ENCODE measurements at places on chromosomes 4 and X.

DNA sequence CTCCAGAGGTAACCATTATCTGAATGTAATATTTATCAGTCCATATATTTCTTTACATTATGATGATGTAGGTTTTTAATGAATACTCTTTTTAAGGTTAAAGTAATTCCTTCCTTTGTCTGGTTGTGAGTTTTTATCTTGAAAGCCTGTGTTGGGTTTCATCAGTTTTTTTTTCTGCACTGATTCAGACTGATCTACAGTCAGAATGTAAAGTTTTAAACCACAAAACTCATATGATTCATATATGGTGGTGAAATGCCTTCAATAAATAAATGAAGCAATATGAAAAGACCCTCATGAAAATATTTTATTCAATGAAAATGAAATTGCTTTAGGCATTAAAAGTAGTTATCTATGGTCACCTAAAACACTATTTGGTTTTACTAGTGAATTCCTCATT is 47.1 kb downstream of the SORBS2 start:
- DNase-seq, result no peak

DNA sequence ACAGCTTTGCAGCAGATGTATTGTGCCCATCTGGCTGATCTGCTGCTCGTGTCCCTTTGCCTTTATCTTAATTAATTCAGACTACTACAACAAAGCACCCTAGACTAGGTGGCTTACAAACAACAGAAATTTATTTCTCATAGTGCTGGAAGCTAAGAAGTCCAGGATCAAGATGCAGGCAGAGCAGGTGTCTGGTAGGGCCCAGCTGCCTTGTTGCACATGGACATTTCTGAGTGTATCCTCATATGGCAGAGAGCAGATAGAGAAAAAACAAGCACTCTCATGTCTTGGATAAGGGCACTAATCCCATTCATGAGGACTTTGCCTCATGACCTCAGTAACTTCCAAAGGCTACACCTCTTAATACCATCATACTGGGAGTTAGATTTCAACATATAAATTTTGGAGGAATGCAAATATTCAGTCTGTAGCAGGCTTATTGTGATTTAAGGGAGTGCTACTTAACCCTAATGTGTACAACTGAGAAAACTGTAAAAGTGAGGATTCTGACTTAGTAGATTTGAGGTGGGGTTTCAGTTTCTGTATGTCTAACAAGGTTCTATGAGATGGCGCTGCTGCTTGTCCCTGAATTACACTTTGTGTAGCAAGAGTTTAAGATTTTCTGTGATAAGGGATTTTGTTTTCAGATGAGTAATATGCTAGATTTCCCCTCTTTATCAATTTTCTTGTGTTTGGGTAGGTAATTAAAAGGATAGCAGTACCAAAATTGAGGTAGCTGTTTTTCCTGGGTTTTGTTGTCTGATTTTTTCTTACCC is 473.2 kb upstream of the TECRL start:
- no peak for DNase-seq

DNA sequence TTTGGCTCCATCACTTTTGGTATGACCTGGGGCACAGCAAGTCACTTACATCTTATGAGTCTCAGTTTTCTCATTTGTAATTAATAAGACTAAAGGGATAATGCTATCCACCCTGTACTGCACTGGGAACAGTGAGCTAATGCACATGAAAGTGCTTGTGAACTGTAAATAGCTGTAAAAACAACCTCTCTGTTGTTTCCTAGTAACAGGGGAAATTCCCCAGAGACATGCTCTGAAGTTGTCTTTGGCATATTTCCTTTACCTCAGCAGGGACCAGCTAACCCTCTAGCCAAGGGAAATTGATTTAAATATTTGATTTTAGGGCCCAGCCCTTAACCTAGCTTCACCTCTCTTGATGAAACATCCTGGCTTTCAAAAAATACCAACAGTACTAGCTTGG is 6.1 kb upstream of the CYSLTR1 start:
- no peak for DNase-seq

GRCh38 chr4:6910340-6910959 is 824 bp downstream of the TBC1D14 start:
- DNase-seq, result no peak

GRCh38 chrX:31483336-31483735 is 411.5 kb upstream of the FTHL17 start:
- no peak for DNase-seq

GRCh38 chr4:66974665-66975064 is 570.6 kb downstream of the CENPC start:
- DNase-seq, result no peak

DNA sequence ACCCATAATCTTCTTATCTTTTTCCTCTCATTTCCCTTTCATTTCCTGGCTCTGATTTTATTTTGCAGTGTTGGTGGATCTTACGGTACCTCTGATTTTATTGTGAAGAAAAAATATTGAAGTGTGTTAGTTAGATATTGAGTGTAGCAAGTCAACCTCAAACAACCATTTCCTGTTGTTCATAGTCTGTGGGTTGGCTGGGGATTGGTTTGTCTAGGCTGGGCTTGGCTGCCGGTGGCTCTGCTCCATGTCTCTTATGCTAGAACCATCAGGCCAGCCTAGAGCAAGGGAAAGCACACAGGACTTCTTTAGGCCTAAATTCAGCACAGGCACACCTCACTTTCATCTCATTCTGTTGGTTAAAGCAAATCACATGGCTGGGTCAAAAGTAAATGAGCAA is 383.1 kb upstream of the LCORL start:
- no peak for DNase-seq

GRCh38 chrX:42720209-42720608 is 57.8 kb downstream of the PPP1R2C start:
- no peak for DNase-seq

DNA sequence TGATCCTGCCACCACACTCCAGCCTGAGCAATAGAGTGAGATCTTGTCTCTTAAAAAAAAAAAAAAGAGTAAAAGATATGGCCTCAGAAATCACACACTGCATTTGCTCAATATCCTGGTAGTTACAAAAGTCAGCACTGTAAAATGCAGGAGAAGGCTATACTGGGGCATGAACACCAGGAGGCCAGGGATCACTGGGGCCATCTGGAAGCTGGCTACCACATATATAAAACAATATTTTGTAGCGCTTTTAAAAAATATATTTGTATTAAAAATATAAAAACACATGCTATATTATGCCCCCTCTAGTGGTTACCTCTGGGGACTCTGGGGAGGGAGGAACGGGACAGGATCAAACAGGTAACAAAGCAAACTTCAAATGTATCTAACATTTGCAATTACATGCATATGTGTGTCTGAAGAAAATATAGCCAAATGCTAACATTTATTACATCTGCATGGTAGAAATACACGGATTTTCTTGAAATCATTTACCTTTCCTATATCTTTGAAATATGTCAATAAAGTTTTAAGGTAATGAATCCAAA is 4.0 kb downstream of the C4orf46 start:
- peak; percentile 42 for DNase-seq

GRCh38 chrX:101958139-101958538 is 26.3 kb upstream of the ZMAT1 start:
- no peak for DNase-seq

DNA sequence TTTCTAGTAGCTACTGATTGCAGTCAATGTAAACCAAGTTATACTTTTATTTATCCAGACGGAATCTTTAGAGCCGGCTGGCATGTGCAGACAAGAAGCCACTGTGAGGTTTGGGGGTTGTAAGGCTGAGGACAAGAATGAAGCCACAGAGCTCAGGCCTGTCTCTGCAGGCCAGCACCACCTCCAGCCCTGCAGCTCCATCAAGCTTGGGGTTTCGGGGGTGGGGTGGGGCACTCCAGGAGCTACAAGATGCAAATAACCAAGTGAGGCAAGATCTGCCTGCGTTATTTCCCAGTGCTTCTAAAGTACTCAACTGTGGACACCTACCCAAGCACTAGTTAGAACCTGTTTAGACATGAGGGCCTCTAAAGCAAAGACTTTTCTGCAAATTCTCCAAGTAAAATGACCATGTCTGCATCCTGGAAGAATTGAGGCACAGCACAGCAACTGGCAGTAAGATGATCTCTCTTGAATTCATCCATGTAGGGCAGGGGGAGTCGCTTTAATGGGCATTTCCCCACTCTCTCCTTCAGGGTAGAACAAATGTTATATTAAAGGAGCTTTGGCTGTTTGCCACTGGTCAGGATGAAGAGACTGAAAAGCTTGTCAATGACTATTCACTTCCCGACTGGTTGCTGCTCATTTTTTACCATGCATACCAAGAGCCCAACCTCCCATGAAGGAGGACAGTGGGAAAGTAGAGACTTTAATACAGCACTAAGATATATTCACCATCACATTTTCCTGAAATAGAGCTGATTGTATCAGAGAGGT is 222.5 kb downstream of the MGST2 start:
- DNase-seq, result no peak

DNA sequence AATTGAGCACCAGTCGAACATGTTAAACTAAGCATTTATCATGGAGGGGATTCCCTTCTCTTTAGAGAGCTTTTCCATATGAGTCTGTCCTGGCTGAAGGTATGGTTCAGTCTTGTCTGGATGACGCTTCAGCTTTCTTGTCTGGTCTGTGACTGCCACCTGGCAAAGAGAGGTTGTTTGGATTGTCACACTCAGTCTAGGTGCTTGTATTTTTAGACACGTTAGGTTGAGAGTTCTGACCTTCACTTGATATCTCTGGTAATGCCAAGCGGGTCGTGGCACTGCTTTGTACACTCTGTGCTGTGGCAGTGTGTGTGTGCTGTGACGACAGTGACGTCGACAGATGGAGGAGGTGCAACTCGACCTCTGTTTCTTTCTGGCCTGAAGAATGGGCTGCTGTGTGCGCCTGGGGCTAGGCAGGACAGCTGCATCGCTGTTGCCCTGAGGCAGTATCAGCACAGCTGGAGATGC is 12.6 kb downstream of the NOCT start:
- DNase-seq, result no peak

DNA sequence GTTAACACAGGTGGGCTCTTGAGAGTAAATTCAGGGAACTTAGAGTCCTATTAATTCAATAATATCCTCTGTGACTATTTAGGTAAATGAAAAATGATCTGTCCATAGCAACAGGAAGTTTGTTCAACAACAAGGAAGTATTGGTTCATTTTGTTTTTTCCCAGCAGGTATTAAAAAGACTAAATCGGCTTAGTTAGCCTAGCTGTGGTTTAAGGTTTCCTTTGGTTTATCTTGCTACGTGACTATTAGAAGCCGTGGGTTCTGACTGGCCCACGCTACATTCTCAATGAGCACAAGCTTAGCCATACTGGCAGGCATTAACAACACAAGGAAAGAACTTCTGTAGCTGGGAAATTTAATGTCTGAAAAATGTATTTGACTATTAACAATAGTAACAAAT is 168.8 kb upstream of the HS3ST1 start:
- no peak for DNase-seq

DNA sequence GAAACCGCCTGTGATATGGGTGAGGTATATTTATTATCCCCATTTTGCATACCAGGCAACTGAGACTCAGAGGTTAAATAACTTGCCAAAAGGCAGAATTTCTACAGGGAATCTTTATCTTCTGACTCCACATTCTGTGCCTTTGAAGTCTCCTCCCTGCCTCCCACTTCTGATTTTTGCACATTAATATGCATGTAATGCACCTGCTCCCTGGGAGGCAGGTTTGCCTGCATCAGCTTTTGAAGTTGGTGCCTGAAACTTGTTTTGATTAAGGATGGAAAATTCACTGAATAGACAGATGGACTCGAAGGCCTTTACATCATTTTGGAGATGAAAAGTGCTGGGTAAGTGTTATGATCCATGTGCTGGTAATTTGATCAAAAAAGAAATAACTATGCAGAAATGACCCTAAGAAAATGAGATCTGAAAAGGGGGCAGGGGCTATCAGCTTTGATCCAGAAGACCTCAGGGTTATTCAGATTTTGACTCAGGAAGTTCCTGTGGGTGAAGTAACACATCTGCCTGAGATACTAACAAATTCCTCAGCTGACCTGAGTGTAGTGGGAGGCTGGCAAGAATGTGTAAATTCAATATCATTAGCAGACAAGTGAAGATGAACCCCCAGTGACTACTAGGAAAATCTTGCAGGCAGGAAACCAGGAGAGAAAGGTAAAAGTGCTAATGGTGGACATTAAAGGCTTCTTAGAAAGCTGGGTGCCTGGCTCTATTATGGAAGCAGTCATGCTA is 167.5 kb upstream of the BOD1L1 start:
- no peak for DNase-seq

- no peak for DNase-seq
Observed at GRCh38 chrX:23779025-23779424, 3.9 kb upstream of the SAT1 start.

- no peak for DNase-seq
Observed at GRCh38 chr4:8097141-8097541, 61.5 kb downstream of the ABLIM2 start.

DNA sequence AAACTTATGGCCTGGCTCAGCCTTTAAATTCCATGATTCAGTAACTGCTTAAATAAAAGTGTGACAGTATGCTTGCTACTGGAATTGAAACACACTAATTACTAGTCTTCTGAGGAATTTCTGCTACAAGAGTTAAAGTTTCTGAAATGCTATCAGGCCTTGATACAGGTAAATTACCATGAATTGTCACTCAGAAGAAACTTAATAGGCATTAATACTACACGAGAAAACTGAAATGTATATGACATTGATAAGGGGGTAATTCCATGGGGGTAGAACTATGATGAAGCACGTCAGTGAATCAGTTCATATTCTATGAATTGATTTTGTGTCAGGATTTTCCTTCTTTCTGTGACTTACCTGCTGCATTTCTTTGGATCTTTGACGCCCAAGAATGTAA is 3.0 kb upstream of the NPY1R start:
- DNase-seq, result no peak

GRCh38 chrX:1713296-1713695 is 98.4 kb downstream of the ASMT start:
- DNase-seq, result no peak

DNA sequence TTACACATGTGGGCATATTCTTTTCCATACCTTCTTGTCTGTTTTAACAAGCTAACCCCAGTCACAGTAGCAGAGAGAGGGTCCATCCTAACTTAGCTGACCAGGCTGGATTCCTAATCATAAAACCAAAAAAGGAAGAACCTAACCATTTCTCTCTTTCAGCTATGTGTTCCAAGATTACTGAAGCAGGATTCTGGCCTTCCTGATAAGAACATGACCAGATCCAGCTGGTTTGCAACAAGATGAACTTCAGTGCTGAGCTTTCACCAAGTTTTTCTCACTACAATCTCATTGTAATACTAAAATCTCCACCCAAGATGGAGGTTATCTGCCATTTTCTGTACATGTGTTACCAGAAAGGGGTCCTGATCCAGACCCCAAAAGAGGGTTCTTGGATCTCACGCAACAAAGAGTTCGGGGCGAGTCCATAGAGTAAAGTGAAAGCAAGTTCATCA is 20.4 kb upstream of the UBA6 start:
- no peak for DNase-seq

DNA sequence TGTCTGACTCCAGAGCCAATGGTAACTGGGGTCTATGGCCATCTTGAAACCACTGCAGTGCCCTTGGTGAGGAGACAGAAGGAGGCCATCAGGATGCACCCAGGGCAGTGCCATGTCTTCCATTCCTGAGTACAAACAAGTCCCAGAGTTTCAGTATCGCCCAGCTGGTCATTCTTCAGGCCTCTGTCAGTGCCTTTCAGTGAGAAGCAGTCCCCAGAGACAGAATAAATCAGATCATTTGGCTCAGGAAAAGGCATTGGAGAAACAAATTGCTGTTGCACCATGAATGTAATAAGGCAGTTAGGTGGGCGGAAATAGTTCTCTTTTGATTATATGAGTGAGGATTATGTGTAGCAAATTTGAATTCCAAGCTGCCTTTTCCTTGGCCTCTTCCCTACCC is 21.3 kb downstream of the ADGRG4 start:
- DNase-seq, result no peak

Data from stimulated activated CD8-positive, alpha-beta memory T cell treated with anti-CD3 and anti-CD28 coated beads, Interleukin-4, amount 100 ng/mL, for 48 hours (primary cell).